Spleen (tissue), 13 donors: ENCODE measurements at places on chromosomes 5 and 9. TPM values are rescaled to one million over a fixed set of nuclear protein-coding genes. Genes with fewer than 3 reads are reported as not detected.

TNPO1 gene
- 158 TPM for total RNA-seq

PLPPR1 gene
- total RNA-seq: not detected

DNA sequence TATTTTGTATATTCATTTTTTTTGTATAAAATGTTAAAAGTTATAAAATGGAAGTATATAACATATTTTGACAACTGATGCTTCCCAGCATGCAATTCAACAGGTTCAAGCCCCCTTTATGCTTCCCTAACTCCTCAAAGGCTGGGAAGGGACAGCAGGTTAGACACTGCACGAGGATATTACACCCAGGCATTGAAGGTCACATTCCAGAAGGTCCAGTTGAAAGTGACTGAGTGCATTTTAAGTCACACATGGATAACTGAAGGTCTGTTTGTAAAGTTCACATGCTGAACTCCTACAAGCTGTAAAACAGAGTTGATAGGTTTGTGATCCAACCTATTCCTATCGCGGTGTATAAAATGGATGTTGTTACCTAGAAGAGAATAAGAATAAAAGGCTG, 13.6 kb downstream of the PRXL2C start:
- DNase-seq: no peak

GRCh38 chr5:82257729-82258128, 20.4 kb downstream of the RPS23 start:
- no peak for DNase-seq

DNA sequence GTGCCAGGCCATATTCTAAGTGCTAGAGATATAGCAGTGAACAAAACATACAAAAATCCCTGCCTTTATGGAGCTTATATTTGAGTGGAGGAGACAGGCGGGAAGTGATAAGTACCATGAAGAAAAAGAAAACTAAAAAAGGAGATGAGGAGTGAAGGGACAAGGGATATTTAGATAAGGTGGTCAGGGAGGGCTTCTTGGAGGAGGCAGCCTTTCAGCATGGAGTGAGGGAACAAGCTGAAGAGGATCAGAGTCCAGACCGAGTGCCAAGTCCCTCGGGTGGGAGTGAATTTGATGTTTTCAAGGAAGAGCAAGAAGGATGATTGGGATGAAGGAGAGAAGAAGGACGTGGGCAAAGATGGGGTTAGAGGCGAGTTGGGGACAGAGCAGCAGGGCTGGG, 190.5 kb downstream of the FSTL4 start:
- no peak for DNase-seq

DNA sequence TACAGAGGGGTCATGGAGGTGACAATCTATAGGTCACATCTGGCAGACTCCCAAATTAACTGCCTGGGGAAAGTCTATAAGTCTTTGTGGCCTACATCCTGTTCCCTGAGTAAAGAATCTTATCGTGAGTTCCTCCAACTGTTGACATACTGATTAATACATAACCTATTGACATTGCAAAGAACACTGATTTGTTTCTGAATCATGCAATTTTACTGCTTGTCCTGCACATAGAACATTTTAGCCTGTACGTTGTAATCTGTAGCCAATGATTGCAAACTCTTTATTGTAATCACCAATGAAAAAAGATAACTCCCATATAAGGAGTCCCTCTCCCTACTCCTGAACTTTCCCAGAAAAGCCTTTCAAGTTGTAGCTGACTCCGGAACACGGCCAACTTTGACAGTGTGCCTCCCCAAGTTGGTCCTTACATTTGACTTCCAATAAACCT, 18.8 kb upstream of the OR2K2 start:
- no peak for DNase-seq

GRCh38 chr9:134046894-134047681, 20.7 kb downstream of the BRD3 start:
- no peak for DNase-seq

GRCh38 chr9:136531904-136532798, 13.7 kb downstream of the NOTCH1 start:
- no peak for DNase-seq

- DNase-seq: no peak
Measured at GRCh38 chr9:34688329-34689115, 2.6 kb downstream of the CCL19 start.

GRCh38 chr9:127418037-127418471, 6.1 kb upstream of the ZNF79 start:
- DNase-seq: no peak

- DNase-seq: no peak
Measured at GRCh38 chr5:173394701-173395100, 66.5 kb upstream of the STC2 start.

DNA sequence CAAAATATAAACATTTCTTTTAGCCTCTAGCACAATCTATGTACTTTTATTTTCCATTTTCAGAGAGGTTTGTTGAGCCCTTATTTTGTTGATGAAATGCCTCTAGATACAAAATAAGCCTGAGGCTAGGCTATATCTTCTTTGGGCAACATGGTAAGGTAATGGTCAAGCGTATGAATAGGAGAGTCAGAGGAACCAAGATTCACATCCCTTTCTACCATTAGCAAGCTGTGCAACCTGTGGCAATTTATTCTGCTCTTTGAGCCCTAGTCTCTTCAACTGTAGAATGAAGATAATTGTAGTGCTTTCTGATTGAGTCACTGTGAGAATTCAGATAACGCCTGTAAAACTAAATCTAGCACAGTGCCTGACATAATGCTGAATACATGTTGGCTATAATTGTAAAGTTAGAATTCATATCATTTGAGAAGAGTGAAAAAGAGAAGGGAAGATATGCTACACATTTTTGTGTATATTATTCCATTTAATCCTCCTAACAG, 412.5 kb downstream of the CCDC171 start:
- no peak for DNase-seq

DNA sequence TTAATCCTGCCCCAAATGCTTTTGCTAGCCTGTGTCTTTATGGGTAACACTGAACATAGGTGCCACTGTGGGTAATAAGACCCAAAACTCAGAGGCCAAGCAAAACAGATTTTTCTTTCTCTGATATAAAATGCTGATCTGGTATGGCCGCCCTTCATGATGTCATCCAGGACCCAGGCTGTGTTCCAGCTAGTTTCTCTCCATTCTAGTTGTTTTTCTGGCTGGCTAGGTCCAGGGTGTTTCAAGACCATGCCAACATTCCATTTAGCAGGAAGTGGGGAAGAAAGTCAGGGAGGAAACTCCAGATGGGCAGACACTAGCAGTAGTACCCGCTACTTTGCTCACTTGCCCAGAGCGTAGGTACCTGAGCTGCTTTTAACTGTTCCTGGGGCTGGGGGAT, 183.9 kb upstream of the OTULINL start:
- DNase-seq: no peak
